H7 (cell line): ENCODE measurements at places on chromosomes 6 and 20.

DNA sequence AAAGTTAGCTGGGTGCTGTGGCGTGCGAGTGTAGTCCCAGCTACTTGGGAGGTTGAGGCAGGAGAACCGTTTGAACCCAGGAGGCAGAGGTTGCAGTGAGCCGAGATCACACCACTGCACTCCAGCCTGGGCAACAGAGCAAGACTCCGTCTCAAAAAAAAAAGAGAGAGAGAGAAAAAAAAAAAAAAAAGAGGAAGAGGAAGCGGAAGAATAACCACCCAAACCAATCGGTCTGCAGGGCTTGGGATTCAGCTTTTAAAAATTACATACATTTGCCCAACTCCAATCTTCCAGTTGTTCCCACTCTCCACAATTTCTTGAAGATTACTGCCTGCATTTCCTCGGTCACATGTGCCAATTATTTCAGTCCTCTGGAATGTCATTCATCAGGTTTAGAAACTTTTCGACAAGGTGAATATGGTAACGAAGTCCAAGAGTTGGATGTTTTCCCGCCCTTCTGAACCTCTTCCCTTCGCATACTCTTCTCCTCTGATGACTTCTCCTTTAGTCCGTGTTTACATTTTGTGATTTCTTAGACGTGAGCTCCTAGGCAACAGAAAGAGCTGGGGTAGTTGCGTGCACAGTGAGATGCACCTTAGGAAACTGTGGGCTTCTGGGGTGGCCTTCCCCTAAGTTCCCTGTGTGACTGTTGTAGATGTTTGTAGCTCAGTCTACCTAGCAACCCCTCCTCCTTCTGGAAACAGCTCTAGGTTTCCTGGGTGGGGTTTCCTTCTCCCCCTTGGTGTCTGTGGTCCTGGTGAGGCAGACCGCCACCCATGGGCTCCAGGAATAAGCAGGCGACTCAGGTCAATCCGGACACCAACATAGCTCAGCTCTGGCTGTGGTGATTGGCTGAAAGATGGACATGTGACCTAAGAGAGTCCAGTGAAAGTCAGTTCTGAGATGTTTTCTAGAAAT is 63.0 kb upstream of the NCOA3 start:
- DNase-seq = peak; percentile 47

- DNase-seq = no peak
Measured at GRCh38 chr20:42472198-42472597, 717.5 kb downstream of the PTPRT start.

GRCh38 chr6:76553256-76553655 is 480.8 kb upstream of the IMPG1 start:
- DNase-seq = no peak

- no peak for DNase-seq
Measured at GRCh38 chr20:4406627-4407026, 315.1 kb upstream of the PRND start.

DNA sequence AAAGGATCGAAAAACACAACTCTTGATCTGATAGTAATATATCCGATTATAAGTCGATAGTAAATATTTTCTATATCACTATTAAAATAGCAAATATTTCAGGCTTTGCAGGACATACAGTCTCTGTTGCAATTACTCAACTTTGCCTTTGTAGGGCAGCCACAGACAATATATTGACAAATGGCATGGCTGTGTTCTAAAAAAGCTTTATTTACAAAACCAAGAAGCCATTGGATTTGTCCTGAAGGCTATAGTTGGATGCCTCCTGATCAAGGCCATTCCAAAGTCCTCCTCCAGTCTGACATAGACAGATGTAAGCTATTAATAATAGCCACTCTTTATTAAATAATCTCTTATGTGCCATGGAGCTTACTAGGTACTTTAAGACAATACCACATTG is 5.9 kb downstream of the OCSTAMP start:
- DNase-seq = no peak

DNA sequence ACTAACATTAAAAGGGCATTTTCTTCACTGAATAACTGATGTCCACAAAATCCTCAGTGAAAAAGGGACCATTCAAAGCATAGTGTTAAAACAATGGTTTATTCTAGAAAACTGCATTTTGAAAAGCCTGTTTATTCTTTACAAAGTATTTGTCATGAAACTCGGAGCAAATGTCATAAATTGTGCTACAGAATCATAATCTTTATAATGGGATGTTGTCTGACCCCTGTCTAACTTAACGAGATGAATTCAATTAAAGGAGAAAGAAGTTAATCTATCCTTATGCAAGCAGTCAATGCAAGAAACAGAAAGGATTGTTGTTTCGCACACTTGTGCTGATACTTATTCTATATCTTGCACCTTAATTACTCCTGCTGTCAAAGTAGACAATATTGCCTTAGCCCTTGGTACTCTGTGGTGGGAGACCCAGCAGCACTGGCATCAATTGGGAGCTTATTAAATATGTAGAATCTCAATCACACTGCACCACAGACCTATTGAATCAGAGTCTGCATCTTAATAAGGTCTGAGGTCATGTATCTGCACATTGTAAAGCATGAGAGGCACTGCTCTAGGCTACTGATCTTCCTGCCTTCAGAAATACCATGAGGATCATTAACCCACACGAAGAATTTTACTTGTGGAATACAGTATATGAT is 708.3 kb downstream of the HDGFL1 start:
- DNase-seq = no peak

- no peak for DNase-seq
Measured at GRCh38 chr6:53447865-53448264, 97.0 kb downstream of the GCLC start.

DNA sequence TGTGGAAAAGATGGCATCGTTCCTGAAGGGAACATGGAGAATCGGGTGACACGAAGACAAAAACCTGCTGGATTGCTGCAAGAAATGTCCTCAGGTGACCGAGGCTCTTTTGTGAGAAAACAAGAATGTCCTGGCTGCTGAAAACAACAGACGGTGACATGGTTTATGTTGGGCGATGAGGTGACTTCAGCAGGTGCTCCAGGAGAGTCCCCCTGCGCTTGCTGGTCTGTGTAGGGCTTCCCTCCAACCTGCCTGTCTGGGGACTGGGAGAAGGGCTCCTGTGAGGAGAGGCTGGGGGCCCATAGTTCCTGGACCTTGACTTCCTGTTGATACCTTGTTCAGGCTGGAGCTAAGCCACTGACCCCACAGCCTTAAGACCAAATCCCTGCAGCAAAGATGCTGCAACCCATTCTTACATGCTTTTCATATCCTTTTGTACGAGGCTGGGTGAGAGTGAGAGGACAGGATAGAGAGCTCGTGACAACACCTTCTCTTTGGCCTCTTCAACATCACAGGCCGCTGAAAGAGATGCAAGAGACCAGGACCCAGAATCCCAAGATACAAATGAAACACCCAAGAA is 134.8 kb downstream of the CD83 start:
- no peak for DNase-seq

DNA sequence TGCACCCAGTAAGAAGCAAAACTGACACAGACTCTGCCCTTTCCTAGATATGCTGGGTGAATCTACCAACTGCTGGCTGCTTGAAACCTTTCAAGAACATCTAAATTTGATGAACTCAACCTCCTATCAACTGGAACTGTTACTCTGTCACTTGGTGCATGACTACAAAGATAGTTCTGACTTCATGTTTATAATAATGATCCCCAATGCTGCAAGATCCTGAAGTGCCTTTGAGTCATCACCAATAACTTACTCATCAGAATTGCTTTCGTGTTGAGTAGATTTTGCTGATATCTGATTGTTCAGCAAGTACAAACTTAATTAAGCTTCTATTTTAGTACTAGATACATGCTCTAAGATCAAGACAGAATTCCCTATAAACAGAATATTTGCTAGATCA is 100.2 kb upstream of the ARMC2 start:
- DNase-seq = no peak

DNA sequence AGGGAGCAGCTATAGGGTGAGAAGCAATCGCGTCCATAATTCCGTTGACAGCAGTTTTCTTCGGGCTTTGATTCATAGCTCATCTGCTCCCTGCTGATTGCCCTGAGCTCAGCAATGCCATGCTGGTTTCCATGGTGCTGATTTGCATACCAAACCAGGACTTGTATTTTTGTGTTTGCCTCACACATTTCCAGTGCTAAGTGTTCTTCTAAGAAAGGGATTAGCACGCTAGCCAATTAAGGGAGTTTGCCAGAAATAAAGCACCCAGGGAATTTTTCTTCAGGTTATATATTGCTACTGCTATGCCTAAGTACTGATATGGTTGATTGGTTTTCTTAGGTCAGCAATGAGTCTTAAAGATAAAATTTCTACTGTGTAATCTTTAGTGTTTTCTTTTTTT is 177.6 kb downstream of the PLCB1 start:
- no peak for DNase-seq

DNA sequence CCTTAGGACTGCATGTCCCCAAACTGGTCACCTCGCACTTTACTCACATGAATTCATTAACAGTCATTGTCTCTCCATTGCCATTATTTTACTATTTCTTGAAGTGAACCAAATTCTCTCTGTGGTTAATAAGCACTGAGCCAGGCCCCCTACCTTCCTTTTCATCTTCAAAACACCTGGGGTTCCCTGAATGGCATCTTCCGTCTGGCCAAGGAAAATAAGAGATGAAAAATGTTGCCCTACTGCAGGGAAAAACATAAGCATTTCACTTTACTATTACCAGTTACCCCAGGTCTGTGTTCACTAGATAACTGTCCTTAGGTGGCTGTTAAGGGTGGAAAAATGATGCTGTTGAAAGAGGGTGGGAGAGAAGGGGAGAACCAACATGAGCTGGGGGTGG is 10.0 kb upstream of the NKX2-2 start:
- no peak for DNase-seq

- DNase-seq = no peak
Measured at GRCh38 chr20:25622049-25622448, 1.8 kb downstream of the NANP start.

DNA sequence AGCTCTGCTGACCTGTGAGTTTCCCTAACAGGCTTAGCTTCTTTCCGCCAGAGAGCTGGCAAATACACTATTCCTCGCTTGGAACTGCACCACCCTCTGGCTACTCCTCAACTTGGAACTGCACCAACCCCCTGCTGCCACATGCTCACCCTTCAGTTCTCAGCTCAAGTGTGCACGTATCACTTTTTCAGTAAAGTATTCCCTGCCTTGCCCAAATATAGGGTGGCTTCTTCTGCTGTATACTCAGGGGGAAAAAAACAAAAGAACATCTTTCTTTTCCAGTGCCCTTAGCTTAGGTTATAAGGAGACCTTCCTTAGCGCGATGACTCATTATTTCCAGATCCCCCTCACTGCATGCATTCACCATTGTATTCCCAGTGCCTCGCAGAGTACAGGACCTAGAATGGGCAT is 21.2 kb downstream of the GNAS-AS1 start:
- no peak for DNase-seq

DNA sequence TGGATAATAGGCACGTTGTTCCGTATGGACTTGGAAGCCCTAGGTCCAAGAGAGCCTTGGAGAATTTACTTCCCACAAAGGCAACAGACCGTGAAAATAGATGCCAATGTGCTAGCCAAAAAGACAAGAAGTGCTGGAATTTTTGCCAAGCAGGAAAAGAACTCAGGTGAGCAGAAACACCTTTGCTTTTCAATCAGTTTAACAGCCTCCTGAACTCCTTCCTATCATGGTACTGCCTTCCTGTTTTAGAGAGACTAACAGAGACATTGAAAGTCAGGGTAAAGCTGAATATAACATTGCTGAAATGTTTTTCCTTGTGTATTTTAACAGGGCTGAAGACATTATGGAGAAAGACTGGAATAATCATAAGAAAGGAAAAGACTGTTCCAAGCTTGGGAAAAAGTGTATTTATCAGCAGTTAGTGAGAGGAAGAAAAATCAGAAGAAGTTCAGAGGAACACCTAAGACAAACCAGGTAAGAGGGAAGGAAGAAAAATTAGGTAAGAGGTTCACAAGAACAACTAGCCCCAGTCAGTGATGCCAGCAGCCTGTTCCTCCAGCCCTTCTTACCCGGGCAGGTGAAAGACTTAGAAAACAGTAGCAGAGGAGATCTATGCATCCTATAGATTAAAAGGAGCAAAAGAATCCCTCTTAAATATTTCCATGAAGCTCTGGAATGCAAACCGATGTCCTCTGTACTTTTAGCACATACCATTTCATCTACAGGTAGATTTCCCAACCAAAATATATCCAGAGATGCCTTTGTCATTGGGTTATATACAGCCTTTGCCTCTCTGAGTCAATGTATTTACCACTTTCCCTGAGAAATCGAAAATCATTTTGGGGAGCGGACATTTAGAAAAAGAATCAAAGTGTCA is 4.0 kb downstream of the EDN1 start:
- no peak for DNase-seq

DNA sequence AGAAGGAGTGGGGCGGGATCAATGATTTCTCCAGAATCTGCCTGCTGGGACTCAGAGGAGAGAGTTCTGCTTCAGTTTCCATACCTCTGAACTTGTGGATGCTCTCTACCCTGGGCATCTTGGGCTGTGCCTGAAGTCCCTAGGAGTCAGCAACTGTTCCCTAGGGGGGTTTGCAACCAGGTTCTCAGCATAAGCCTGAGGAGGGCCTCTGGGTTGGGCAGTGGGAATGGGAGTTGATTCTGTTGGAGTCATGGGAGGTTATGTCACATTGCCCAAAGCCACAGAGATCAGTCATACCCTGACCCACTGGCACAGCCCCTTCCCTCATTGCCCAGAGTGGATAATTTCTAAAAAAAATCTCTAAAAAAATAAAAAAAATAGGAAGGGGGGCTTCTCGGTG is 47.4 kb downstream of the MOCS1 start:
- no peak for DNase-seq

GRCh38 chr6:89984926-89985750 is 90.9 kb downstream of the GJA10 start:
- DNase-seq = peak; percentile 33

DNA sequence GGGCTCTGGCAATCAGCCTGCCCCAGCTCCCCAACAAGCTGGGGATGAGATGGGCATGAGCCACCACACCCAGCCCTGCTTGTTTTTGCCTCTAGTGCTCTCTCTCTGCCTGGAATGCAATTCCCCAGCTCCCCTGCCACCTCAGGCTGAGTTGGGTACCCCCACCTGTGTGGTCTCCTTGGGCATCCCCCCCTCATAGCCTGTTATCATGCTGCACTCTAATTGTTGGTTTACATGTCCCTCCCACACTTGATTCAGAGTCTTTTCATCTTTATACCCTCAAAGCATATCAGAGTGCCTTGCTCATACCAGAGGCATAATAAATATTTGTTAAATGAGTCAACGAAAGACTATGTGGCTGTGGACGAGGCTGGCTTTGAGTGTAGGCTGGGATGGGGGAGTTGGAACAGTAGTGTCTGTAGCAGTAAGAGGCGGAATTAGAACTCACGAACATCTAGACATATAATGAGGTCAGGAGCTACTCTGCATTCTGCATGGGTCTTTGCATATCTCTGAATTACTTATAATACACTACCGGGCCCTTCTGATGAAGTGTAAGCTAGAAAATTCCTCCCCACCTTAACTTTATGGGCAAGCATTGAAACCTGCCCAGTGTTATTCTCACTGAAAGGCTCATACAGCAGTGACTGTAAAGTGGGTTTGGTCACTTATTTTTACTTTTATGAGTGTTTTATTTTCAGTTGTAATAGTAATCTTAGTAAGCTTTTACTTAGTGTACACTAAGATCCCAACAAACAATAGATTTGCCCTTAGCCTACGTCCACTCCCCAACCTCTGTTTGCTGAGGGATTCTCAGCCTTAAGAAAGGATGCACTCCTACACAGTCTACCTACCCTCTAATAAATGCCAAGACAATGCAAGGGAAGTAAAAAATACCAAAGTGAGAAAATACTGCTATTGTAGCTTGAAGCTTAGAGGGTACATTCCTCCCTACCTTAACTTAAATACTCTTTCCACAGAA is 58.7 kb downstream of the EDN1 start:
- no peak for DNase-seq
